ENCODE measurements at places on chromosomes 13 and 19.
A peak's percentile ranks its signal among the peaks of the same experiment; 100 is the strongest.

DNA sequence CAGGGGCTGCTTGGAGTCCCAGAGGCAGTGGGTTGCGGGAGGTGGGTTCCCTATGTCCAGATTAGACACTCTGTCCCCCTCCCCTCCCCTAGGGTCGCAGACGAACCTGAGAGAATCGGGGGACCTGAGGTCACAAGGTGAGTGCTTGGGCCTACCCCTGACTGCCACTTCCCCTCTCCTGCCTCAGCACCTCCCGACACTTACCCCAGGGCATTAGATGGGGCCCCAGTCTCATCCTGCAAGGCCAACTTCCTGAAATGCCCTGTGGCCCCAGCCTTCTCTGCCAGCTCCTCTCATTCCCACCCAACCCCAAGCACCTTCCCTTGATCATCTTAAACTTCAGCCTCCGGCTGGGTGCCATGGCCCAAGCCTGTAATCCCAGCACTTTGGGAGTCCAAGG, 23.0 kb downstream of the CKM start:
- DNase-seq, result no peak

GRCh38 chr19:45419396-45419795, 4.3 kb downstream of the ERCC1 start:
- DNase-seq, result no peak

- DNase-seq, result peak; percentile 31
Measured at GRCh38 chr13:70960841-70961443, 852.7 kb upstream of the KLHL1 start.

DNA sequence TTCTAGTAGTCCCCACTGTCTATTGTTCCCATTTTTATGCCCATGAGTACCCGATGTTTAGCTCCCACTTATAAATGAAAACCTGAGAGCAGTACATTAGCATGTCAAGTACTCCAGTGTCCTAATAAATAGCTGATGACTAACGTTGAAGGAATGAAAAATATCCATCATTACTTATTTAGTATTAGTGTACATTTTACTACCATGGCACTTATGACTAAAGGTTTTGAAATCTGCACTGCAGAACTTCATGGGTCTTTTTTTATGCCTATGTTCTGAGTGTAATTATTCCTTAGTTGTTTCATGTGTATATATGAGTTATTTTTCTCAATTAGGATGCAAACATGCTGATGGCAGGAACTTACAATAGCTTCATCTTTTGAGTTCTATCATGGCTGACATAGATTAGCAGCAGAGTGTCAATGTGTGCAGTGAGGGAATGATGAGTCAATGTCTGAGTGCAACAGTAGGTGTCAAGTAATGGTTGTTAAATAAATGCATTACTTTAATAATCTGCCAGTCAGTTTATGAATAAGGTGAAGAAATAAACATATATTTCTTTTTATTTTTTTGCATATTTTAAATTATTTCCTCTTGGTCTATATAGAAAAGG, 188.4 kb downstream of the ITGBL1 start:
- DNase-seq, result peak; percentile 61

- DNase-seq, result no peak
Measured at GRCh38 chr13:99506634-99507033, 5.4 kb downstream of the TM9SF2 start.

- DNase-seq, result no peak
Measured at GRCh38 chr13:114027826-114028225, 54.0 kb upstream of the C13orf46 start.

All from SW480 (cell line).